ENCODE measurements at places on chromosomes 12 and 14.

DNA sequence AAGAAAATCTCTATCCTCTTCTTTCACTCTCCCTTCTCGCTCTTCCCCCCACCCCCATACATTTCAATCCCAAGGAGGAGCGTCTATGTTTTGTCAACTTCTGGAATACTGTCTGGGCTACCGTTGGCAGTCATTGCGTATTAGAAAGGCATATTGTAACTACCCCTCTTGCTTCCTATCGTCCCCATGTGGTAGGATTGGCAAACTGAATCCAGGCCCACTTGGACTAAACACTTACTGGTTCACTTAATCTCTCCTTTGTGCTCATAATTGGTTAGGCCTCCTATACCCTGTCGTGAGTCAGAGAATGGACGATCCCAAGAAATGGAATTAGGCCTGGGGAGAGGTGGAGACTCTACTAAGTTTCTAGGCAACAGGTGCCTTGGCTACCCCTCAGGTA lies 68.8 kb upstream of the SLC8A3 start:
- DNase-seq = no peak

GRCh38 chr12:56894698-56895368 lies 39.4 kb downstream of the SDR9C7 start:
- DNase-seq = peak; percentile 14

DNA sequence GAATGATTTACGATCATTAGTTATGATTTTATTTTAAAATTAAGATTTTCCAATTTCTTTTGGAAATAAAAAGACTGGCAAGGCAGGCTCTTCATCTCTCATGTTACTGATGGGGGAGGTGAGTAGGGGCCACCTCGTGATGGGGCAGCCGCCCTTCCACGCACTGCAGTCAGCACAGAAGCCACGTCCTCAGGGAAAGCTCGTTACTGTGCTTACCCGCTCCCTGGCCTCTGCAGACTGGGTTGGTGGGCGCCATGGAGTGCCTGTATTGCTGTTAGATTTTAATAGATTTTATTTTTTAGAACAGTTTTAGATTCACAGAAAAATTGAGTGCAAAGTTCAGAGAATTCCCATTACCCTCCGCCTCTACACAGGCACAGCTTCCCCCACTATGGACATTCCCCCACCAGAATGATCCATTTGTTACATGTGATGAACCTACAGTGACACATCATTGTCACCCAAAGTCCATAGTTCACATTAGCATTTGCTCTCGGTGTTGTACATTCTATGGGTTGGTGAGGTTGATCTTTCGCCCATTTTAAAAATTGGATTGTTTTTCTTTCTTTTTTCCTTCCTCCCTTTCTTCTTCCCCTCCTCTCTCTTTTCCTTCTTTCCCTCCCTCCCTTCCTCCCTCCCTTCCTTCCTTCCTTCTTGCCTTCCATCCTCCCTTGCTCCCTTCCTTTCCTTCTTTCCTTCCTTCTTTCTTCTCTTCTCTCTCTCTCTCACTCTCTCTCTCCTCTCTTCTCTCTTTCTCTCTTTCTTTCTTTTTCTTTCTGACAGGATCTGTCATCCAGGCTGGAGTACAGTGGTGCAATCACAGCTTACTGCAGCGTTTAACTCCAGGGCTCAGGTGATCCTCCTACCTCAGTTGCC lies 30.7 kb downstream of the ADGRD1 start:
- DNase-seq = no peak

- no peak for DNase-seq
These were observed 74.3 kb upstream of the SRSF5 start for GRCh38 chr14:69692594-69692993.

- DNase-seq = peak; percentile 35
These were observed 134.2 kb upstream of the SLCO1C1 start for GRCh38 chr12:20560935-20561334.

- DNase-seq = no peak
These were observed 37.6 kb upstream of the PRMT8 start for GRCh38 chr12:3453206-3453989.

GRCh38 chr14:104186575-104186974 lies 48.2 kb downstream of the KIF26A start:
- no peak for DNase-seq

DNA sequence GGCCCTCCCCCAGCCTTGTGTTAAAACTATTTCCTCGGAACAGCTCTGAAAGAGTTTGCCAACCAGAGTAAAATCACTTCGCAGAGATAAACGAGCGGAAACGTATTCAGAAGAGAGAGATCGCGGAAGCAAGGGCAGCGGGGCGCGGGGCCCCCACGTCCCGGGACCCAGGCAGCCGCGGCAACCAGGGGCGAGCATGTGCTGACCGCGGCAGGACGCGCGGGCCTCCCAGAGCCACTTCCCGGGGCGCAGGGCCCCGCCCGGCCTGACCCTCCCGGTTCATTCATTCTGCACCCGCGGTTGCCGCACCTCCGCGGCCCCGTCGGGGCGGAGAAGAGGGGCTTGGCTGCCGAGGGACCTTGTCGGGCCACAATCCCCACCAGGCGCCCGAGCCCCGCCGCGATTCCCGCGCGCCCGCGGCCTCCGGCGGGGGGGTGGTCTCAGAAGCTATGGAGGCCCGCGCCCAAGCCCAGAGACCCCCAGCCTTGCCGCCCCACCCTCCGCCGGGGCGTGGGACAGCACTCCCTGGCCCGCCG lies 598 bp downstream of the UBE2N start:
- peak; percentile 25 for DNase-seq

GRCh38 chr12:2675776-2676175 lies 119.0 kb upstream of the FKBP4 start:
- DNase-seq = no peak

- DNase-seq = no peak
These were observed 33.2 kb upstream of the SFSWAP start for GRCh38 chr12:131677699-131678098.

- no peak for DNase-seq
These were observed 21.4 kb downstream of the CLSTN3 start for GRCh38 chr12:7151532-7151931.

- peak; percentile 7 for DNase-seq
These were observed 37.6 kb upstream of the BICD1 start for GRCh38 chr12:32069071-32069470.

- peak; percentile 62 for DNase-seq
These were observed 1891.5 kb upstream of the SEL1L start for GRCh38 chr14:83425138-83425537.

DNA sequence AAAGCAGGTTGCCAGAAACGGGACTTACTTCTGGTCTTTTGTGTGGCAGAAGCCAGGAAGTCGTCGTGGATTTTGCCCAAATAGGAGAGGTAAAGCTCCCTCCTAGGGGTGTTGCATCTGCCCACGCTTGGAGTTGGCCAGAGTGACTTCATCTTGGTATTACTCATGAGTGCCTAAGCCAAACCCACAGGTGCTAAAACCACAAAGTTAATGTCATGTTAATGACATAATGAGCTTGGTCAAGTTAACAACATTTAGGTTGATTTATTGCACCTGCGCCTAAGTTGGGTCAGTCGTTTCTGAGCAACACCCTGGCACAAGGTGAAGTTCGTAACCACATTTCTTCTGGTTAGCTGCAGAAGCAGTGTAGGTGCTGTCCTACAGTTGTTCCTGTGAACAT lies 225.2 kb downstream of the FUT8 start:
- DNase-seq = no peak
